ENCODE measurements at places on chromosomes 11 and 22.

DNA sequence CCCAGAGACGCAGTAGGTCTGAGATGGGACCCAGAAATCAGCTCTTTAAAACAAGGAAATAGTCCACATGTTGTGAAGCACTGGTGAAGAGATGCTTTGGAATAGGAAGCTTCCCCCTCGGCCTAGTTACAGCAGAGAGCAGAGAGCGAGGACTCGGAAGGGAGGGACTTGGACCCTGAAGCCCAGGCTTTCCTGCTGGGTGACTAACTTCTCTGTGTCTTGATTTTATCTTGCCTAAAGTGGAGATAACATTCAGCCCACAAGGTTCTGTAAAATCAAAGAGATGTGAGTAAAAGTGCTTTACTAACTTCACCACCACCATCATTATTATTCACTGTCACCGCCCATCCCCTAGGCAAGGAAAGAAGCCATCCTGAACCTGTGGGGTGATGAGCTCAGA is 58.4 kb downstream of the THAP12 start:
- DNase-seq, result no peak

DNA sequence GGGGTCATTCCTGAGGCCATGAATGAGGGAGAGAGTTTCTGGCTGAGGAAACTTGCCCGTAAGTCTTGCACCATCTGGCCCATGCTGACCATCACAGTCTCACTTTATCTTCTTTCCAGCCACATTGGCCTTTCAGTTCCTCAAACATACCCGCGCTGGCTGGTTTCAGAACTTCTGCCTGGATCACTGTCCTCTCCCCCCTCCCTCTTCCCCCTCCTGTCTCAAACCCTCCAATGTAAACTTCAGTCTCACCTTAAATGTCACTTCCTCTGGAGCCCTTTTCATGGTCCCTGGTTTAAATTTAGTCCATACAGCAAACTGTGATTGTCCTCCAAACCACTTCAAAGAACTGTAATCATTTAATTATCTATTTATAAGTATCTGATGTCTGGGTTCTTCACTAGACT is 3.7 kb upstream of the TMEM109 start:
- no peak for DNase-seq

DNA sequence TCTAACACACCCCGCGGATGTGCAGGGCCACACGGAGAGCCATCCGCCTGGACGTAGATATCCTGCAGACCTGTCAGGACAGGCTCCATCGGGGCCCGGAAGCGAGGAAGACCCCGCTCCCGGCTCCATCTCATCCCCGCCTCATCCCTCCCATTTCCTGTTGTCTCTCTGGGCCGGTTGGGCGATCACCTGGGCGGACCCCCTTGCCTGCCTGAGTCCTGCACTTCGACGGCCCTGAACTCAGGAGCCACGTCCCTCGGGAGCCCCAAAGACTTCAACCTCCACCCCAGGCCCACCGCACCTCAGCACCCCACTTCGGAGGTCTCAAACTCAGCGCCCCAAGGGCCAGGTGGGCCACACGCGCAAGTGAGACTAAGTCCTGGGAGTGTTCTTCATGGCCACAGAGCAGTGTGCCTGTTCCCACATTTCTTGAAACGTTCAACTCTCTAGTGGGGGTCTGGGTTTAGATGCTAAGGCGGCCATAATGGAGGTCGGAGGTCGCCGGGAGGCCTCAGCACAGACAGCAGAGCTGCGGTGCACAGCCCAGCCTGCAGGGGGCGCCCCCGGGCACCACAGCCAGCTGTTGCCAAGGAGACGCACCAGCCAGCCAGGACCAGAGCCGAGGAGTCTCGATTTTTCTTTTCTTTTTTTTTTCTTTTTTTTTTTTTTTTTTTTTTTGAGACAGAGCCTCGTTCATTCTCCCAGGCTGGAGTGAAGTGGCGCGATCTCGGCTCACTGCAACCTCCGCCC is 26.0 kb upstream of the FADD start:
- no peak for DNase-seq

GRCh38 chr11:26608507-26609146 is 36.6 kb upstream of the MUC15 start:
- DNase-seq, result no peak

GRCh38 chr11:124896071-124896750 is 1.5 kb downstream of the ROBO4 start:
- DNase-seq, result no peak

DNA sequence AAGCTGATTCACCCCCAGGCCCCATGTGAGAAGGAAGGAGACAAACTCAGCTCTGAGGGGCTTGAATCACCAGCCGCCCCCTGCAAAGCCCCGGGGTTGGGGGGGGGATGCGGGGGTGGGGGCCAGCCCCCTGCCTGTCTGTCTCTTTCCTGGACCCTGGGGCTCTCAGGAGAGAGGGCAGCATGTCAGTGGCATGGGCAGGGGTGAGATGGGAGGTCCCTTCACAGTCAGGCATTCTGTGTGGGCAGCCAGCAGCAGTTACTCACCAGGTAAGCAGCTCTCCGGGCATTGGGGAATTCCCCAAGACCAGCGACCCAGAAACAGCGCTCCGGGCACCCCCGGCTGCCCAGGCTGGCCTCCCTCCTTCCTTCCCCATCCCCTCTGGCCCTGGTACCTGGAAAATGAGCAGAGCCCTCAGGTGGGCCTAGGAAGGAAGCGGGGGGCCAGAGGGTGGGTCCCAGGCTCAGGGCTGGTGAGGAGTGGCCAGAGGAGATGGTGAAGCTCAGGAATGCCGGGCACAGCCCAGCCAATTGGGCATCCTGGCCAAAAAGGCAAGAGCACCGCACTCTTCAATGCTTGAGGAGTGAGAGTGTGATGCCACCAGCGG is 4.2 kb upstream of the LIF start:
- DNase-seq, result no peak

GRCh38 chr22:46278656-46279645 is 11.1 kb downstream of the TTC38 start:
- no peak for DNase-seq

DNA sequence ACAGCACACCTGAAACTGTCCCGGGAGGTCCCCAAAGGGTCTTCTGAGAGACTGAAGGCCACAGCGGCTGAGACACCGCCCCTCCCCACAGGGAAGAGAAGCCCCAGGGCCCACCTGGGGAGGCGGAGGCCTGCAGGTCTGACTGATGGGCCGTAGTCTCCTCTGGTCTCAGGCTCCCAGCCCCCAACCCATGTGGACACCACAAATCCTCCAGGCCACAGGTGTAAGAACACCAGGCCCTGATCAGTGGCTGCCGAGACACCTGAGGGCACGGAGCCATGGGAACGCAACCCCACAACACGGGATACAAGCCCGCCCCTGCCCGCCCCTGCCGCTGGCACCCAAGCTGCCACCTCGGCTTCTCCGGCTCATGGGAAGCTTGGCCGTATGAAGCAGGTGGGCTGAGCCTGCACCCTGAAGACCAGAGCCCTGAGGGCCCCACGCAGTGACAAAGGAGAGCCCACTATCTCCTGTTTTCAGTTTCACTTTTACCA is 46.3 kb downstream of the BRD1 start:
- no peak for DNase-seq

GRCh38 chr22:49005557-49005956 is 822.1 kb downstream of the BRD1 start:
- no peak for DNase-seq

DNA sequence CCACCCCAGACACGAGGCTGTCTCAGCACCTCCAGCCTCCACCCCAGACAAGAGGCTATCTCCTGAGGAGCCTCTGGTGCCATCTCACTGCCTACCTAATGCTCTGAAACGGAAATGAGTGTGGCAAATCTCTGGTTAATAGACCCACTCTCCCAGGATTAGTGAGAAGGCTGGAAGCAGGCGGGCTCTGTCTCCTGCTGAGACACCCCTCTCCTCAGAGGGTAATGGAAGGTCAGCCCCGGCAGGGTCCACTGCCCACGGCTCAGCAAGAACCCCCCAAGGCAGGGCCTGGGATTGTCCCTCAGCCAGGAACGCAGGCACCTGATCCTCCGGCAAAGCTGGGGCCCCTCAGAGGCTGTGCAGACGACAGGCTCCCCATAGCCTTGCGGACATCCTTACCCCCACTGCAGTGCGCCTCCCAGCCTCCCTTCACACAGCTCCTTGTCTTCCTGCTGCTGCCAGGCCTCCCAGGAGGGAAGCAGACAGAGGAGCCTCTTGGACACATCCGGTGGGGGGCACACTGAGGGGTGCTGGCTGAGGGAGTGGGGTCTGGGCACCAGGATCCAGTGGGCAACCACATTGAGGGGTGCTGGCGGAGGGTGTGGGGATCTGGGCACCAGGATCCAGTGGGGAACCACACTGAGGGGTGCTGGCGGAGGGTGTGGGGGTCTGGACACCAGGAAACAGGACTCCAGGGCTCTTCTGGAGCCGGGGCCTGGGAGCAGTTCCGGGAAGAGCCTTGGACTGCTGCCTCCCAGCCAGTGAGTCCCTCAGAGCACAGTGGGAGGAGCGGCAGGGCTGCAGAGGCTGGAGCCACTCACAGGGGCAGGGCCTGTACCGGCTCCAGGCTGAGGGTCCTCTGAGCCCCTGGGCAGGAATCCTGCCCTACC is 13.1 kb downstream of the CHID1 start:
- no peak for DNase-seq

GRCh38 chr11:117410861-117411710 is 83.4 kb downstream of the CEP164 start:
- DNase-seq, result no peak

GRCh38 chr22:17994424-17995108 is 29.8 kb downstream of the MICAL3 start:
- no peak for DNase-seq

- DNase-seq, result no peak
Observed at GRCh38 chr11:118147502-118147901, 5.1 kb downstream of the SCN4B start.

DNA sequence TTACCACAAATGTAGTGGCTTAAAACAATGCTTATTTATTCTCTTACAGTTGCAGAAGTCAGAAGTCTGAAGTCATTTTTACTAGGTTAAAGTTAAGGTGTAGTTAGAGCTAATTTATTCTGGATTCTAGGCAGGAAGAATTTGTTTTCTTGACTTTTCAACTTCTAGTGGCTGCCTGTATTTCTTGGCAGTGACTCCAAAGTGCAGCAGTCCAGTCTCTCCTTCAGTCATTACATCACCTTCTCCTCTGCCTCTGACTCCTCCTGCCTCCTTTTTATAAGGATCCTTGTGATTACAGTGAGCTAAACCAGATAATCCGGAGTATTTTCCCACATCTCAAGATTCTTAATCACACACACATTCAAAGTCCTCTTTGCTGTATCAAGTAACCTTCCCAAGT is 581.4 kb downstream of the KCNA4 start:
- no peak for DNase-seq

- no peak for DNase-seq
Observed at GRCh38 chr11:70481625-70482528, 83.5 kb downstream of the CTTN start.

DNA sequence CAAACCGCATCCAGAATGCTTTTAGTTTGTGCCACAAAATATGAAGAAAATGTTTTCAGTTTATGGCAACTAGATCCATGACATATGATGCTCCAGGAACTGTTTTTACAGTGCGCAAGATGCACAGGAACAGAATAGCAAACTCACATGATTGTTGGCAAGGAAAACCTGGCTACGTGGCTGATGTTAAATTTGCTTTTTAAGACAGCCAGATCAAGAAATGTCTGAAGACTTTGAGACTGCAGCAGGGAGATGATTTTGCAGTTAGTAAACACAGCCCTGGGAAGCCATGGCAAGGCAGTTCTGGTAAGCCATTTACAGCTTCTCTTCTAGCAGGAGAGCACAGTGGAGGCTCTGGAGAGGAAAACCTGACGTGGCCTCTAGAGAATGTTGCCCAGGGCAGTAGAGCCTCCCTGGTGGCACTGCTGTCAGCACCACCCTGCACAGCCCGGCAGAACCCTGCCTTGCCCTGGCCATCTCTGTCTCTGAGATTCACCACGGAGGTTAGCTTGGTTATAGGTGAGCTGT is 69.8 kb upstream of the TNRC6B start:
- no peak for DNase-seq

- no peak for DNase-seq
Observed at GRCh38 chr22:43411869-43412807, at the start of gene MPPED1. MPPED1 (plus strand) TSS chr22:43412014; CDS start chr22:43424986, 12,972 bp downstream.

- DNase-seq, result no peak
Observed at GRCh38 chr11:393219-394033, 583 bp upstream of the PKP3 start.

GRCh38 chr11:80771017-80771416 is 1330.2 kb upstream of the TENM4 start:
- no peak for DNase-seq

DNA sequence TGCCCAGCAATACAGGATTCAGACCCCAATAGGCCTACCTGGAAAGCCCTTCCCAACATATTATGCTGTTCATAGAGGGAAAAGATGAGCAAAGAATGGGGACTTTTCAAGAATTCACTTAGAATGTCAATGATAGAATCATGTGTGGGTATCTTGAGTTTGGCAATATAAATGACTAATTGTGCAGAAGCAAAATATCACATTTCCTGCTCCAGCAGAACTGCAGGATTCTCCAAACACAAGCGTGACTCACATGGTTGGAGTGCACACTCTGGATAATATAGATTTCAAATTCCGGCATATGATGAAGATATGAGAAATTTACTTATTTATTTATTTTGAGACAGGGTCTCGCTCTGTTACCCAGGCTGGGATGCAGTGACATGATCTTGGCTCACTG is 12.5 kb upstream of the APOL5 start:
- DNase-seq, result no peak

DNA sequence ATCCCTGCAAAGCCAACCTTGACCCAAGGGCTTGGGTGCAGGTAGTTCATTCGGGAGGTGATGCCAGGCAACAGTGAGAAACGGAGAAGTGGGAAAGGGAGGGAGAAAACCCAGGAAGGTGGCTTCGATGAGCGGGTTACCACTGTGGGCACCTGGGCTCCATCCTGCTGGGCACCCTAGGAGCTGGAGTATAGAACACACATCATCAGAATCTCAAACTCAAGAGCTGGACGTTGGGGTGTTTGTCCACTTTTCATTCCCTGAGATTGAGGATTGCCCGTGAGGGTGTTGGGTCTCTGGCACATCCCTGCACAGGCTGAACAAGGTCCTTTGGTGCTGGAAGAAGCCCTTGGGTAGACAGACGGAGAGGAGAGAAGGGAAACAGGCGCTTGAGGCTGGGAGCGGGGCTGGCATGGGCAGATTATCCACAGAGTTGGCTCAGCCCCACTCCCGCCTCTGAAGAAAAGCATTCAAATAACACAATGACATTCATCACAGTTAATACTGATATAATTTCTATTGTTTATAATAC is 70.4 kb downstream of the LRRC32 start:
- DNase-seq, result no peak

GRCh38 chr11:14974515-14975251 is 2.5 kb upstream of the CALCA start:
- DNase-seq, result no peak

- DNase-seq, result no peak
Observed at GRCh38 chr22:42889304-42889703, 32.2 kb upstream of the ARFGAP3 start.
